ENCODE measurements at places on chromosomes 3 and 15. TPM values are rescaled to one million over a fixed set of nuclear protein-coding genes. Genes with fewer than 3 reads are reported as not detected.

Gene SAMD7
- not detected for total RNA-seq

DNA sequence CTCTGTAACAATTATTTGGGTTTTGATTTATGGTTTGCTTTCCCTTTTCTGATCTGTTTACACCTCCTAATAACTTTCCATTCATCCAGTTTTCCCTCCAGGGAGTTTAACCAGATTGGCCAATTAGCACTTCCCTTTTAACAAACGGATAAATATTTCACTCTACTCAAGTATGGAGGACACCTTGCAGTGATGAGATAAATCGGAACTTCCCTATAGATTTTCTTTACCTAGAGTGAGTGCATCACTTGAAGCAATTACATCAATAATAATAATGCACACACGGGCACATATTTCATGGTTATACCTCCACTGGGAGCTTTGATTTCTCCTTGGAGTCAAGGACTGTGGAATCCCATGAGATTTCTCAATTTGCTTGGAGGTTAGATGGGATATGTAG is 239.1 kb upstream of the CFAP20DC start:
- DNase-seq, result no peak
- no peaks in the 10 kb centered on the region for H3K4me1 ChIP-seq
- H3K36me3 ChIP-seq, result no peaks in the 10 kb centered on the region
- H3K27ac ChIP-seq, result no peak overlapping the region

GRCh38 chr3:59128685-59129084 is 78.9 kb upstream of the CFAP20DC start:
- H3K4me1 ChIP-seq, result no peaks in the 10 kb centered on the region
- H3K27me3 ChIP-seq, result no peaks in the 10 kb centered on the region
- no peaks in the 10 kb centered on the region for H3K36me3 ChIP-seq
- no peak overlapping the region for H3K27ac ChIP-seq

DNA sequence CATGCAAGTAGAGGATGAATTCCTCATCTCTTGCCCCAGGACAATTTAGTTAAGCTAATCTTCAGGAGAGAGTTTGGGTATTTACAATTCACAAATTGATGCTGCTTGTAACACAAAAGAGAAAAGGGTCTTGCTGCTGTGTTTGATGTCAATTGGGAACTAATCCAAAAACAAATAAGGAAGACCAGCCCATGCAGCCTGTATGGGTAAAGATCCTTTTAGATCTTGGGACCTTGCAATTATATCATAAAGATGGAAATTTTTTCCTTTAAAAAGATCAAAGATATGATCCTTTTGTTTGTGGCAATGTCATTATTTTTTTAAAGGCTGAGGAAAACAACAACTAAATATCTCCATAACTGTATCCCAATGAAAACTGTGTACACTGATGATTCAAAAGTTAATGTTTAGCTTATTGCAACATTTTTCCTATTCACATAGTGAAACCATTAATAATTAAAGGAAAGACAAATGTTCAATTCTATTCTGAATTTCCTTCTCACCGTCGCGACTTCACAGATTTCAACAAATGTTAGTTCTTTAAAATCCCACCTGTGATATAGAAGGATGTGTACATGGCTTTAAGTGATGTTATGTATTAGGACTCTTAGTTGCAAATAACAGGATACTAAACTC is 40.2 kb downstream of the TMEM212 start:
- no peaks in the 10 kb centered on the region for H3K36me3 ChIP-seq
- no peaks in the 10 kb centered on the region for H3K27me3 ChIP-seq
- H3K4me1 ChIP-seq, result peaks cover 4% of the 10 kb centered on the region
- H3K4me3 ChIP-seq, result no peak overlapping the region
- no peak for DNase-seq

- no peak overlapping the region for H3K27ac ChIP-seq
- no peak for DNase-seq
- H3K4me3 ChIP-seq, result no peak overlapping the region
- H3K36me3 ChIP-seq, result no peaks in the 10 kb centered on the region
- H3K27me3 ChIP-seq, result no peaks in the 10 kb centered on the region
Observed at GRCh38 chr3:52162250-52162872, 8.1 kb upstream of the POC1A start.

DNA sequence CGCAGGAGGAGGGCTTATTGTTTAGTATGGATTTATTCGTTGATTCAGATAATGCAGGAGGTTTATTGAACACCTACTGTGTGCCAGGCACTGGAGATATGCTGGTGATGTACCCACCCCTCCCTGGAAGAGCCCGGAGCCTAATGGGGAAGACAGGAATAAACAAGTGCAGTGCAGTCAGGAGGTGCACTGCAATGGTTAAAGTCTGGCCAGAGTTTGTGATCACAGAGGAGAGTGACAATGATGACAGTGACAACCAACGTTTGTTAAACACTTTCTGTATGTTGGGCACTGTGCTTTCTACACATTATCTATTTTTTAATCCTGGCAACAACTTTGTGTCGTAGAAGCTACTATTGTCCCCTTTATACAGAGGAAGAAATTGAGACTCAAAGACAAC is 70.4 kb downstream of the THSD4 start:
- H3K27ac ChIP-seq, result peak overlapping the region; percentile 69
- H3K4me1 ChIP-seq, result peaks cover 21% of the 10 kb centered on the region
- no peaks in the 10 kb centered on the region for H3K36me3 ChIP-seq
- no peak overlapping the region for H3K4me3 ChIP-seq
- H3K27me3 ChIP-seq, result no peaks in the 10 kb centered on the region

DNA sequence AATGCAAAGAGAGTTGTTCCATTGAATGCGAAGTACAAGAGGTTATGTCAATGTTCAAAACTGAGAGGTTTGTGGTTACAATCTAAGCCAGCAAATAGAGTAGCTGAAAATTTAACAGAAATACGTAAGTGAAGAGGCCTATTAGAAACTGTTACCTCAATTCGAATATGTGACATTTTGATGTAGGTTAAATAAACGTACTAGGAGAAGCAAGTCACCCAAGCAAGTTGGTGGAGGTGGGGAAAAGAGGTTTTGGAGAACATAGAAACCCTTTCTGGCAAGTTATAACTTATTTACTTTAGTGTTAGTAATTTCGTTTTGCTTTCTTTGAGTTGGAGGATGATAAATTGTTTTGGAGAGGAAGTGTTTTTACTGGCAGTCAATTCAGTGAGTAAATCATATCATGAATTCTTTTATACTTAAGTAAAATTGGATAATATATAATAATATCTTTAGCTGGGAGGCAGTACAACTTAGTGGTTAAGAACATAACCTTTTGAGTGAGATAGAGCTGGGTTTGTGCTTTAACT is 91.2 kb upstream of the NAALADL2 start:
- no peaks in the 10 kb centered on the region for H3K36me3 ChIP-seq
- no peaks in the 10 kb centered on the region for H3K4me1 ChIP-seq
- no peaks in the 10 kb centered on the region for H3K27me3 ChIP-seq
- DNase-seq, result no peak
- no peak overlapping the region for H3K4me3 ChIP-seq

DNA sequence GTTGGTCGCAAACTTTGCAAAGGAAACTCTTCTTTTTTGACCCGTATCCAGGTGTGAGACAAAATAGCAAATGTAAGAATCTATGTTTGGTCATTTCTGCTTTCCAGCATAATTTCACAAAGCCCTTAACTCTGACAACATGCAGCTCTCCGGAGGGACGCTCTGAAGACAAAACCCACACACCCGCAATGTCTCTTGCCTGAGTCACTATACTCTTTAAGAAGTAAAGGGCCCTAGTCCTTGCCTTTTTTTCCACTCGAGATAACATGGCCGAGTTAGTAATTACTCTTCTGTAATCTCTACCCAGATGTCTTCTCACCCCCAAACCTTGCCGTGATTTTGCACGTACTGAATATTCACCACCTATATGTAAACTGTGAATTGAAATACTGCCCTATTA is 115.7 kb upstream of the ADAMTS9 start:
- H3K36me3 ChIP-seq, result no peaks in the 10 kb centered on the region
- H3K27ac ChIP-seq, result no peak overlapping the region
- H3K4me3 ChIP-seq, result no peak overlapping the region
- no peaks in the 10 kb centered on the region for H3K4me1 ChIP-seq

Gene SCN11A
- 0.07 TPM for total RNA-seq

GRCh38 chr3:39140341-39140971 is 12.9 kb downstream of the CSRNP1 start:
- peaks cover 44% of the 10 kb centered on the region for H3K36me3 ChIP-seq
- peak overlapping the region; percentile 44 for H3K27ac ChIP-seq
- peaks cover 81% of the 10 kb centered on the region for H3K4me1 ChIP-seq
- no peak overlapping the region for H3K4me3 ChIP-seq
- H3K27me3 ChIP-seq, result no peaks in the 10 kb centered on the region

Gene PAQR5
- total RNA-seq, result 5.0 TPM

Gene PTPRG
- total RNA-seq, result 33.9 TPM

Gene ALS2CL
- total RNA-seq, result 8.3 TPM

DNA sequence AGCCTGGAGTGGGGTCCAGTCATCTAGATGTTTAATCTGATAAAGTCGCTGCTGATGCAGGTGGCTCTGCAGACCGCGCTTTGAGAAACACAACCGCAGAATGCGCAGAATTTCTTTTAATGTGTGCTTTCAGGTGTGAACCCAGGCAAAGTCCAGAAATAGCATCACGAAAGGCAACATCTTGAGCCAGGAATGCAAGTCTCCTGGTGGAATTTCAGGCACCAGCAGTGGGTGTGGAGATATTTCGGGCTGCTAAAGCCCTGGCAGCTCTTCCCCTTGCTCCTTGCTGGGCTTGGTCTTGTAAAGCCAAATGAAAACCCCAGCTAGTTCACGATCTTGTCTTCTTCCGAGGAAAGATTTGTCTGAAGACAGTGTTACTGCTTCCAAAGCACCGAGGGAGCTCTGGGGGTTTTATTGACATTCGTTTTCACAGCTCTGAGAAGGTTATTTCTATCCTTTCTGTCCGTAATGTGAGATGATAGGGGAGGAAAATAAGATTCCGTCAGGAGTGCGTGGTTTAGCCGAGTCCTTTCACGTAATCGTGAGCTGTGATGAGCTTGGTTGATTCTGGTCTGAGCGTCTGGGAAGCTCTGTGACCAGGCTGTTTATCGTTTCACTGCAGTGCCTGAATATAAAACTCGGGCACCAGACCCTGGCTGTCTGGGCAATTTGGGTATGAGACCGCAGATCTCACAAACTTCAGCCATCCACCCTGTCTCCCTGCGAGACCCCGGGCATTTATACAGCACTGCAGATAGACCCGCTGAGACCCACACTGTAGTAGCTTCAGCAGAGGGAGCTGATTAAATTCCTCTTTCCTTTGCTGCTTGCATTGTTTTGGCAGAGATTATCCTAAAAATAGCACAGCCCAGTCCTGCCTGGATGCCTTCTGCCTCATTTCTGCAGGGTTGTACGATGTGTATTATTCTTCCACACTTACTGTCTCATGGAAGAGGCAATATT is 67.0 kb upstream of the SLC25A26 start:
- H3K27me3 ChIP-seq, result no peaks in the 10 kb centered on the region
- H3K4me3 ChIP-seq, result peak overlapping the region; percentile 49
- no peaks in the 10 kb centered on the region for H3K36me3 ChIP-seq
- H3K4me1 ChIP-seq, result no peaks in the 10 kb centered on the region

Gene RTP4
- 0.59 TPM for total RNA-seq

All from right atrium auricular region (tissue), 2 donors.